ENCODE measurements at places on chromosomes 3 and 15.

GRCh38 chr3:23837286-23837685 lies 31.5 kb downstream of the UBE2E1 start:
- DNase-seq, result no peak

DNA sequence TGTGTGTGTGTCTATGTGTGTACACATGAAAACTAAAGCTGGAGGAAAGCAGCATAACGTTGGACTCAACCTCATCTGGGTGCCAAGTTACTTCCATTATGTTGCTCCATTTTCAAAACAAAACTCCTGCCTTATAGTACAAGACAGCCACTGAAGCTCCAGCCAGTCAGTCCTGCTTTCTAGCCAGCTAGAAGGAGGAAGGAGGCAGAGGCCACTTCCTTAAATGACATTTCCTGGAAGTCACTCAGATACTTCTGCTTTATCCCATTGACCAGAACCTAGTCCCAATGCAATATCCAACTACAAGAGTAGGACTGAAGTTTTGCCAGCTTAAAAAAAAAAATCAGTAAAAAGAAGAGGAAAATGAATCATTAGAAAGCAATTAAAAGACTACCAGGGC lies 31.7 kb downstream of the CADPS start:
- DNase-seq, result no peak

DNA sequence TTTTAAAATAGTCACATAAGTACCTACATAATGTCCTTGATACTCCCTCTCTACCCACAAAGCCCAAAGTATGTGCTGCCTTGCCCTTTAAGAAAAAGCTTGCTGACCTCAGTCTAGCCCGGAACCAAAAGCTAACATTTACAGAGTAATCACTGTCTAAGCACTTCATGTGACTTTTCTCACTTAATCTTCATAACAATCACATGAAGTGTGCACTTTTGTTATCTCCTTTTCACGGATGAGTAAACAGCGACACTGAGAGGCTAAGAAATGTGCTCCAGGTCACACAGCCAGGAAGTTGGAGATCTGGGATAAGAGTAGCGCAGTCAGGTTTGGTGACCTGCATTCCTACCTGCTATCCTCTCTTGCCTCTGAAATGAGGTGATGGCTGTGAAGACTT lies 194.0 kb downstream of the ITPR1 start:
- DNase-seq, result no peak

GRCh38 chr3:120440001-120440703 lies 10.6 kb downstream of the FSTL1 start:
- no peak for DNase-seq

- DNase-seq, result no peak
These were observed 187.5 kb upstream of the THRB start for GRCh38 chr3:24682141-24682547.

DNA sequence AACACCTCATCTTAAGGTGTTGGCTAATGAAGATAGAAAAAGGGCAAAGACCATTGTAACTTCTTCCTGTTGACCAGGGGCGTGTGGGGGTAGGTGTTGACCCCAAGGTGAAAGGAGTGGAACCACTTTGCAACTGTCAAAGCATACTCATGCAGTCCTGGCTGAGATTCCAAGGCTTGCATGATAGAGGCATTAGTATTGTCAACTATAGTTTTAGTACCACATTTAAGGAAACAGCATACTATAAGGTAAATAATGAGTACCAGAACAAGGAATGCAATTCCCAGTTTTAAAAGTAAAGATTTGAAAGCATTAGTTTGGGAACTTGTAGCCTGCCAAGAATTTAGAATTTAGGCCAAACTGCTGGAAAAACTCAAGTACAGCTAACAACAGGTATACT lies 27.8 kb upstream of the ADGRG7 start:
- no peak for DNase-seq

DNA sequence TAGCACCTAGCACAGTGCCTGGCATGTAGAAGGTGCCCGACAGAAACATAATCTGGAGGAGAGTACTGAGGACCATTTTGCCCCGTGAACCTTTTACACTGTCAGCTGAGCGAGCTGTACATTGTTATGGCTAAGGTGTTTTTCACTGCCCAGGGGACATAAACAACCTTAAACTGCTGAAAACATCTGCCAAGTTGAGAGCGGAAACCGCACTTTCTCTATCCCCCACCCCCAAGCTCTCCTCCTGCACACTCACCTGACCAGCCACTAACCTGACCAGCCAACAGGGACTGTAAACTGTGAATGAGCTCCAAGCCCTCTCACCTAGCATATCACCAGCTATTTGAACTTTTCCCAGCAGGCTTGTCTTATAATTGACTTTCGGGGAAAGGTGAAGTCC lies 17.6 kb downstream of the RAB43 start:
- no peak for DNase-seq

- no peak for DNase-seq
These were observed 314.2 kb downstream of the LPP start for GRCh38 chr3:188468196-188468595.

GRCh38 chr3:142366434-142366833 lies 81.4 kb downstream of the XRN1 start:
- DNase-seq, result no peak

GRCh38 chr3:182414586-182414985 lies 378.7 kb upstream of the ATP11B start:
- DNase-seq, result no peak

GRCh38 chr15:96274698-96275097 lies 55.8 kb upstream of the NR2F2 start:
- DNase-seq, result no peak

DNA sequence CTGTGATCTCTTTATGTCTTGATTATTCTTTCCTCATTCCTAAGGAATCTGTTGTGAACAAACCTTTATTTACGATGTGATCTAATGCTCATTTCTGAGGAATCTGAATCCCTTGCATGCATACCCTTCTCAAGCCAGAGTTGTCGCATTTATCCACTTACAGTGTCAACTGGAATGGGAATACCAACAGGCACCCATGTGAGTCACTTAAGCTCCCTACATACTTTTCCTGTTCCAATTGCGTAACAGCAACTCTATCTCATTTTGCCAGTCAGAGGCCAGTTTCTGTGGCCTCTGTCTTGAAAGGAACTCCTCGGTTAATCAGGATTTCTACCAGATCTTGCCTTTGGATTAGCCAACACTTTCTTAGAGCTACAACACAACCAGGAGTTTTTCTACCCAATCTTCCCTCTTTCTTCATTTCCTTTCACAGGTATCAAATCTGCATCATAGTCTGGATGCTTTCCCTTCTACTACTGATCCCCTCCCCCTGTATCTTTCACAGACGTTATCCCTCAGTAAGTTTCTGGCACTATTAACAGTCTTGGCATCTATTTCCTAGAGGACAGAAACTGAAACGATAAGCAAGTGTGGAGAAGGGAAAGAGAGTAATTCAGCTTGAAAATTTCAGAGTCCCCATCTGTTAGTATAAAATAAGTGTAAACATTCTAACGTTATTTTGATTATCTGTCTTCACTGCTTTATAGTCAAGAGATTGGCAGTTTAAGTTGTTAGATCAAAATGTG lies 66.8 kb upstream of the BCHE start:
- DNase-seq, result no peak

DNA sequence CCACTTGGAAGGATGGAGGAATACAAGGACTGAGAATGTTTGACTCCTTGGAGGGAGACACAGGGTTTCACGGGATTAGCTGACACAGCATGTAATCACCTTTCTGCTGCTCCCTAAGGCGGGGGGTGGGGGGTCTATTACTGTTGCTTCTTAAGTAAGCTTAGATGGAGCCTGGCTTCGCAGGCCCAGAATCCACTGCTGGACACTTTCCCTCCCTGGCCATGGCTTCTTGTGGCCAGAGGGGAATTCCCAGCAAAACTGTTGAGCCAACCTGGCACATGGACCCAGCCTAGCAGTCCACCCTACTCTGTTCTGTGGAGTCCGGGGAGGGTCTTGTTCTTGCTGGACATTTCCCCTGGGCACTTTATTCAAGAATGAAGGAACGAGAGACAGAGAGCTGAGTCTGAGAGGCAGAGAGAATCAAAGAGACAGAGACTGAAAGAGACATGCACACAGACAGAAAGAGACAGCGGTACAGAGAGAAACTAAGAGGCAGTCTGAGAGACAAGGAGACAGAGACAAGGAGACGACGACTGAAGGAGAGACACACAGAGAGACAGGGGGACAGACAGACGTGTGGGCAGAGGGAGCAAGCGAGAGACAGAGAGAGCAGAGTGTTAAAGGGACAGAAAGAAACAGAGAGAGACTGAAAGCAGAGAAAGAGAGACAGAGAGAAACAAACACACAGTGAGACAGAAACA lies 55.6 kb upstream of the DLG1 start:
- no peak for DNase-seq

DNA sequence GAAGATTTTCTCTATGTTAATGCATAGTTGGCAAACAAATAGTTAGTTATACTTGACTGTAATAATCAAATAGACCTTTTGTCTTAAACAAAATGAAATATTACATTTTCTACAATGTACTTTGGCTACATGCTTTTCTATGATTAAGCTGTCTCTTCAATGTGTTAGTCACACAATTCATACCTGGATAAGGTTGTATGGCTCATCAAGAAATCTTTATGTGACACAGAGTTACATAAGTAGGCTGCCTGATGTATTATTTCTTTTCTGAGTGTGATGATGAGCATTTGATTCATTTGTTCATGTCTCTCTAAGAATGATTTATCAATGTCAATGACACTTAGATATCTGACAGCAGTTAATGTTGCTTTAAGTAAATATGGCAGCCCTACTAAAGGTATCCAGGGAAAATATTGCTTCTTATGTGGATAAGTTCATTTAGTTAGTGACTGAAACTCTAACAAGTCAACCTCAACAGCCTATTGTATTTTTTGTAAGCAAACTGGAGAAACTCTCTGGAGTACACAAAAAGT lies 157.4 kb upstream of the SOX2 start:
- no peak for DNase-seq

GRCh38 chr3:33171580-33171979 lies 47.0 kb downstream of the SUSD5 start:
- DNase-seq, result no peak

GRCh38 chr15:25641762-25642161 lies 202.9 kb upstream of the UBE3A start:
- DNase-seq, result no peak

- DNase-seq, result no peak
These were observed 25.6 kb upstream of the LARS2 start for GRCh38 chr3:45362758-45363157.

DNA sequence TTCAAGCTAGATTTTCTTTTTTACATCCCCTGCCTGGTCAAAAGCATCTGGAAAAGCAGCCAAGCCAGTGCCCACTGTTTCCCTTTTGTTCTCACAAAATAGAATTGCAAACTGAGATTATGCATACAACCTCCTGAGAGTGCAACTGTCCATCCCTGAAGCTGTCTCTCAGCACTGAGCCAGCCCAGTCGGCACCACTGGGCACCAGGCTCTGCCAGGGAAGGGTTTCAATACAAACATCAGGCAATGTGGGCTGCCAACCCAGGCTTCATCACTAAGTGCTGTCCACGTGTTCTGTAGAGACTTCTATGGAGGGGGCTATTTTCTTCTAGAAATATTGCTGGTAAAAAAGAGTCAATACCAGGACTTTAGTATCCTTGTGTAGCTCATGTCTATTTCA lies 356.3 kb upstream of the TBL1XR1 start:
- no peak for DNase-seq

GRCh38 chr3:171984883-171985282 lies 54.5 kb upstream of the FNDC3B start:
- DNase-seq, result no peak

DNA sequence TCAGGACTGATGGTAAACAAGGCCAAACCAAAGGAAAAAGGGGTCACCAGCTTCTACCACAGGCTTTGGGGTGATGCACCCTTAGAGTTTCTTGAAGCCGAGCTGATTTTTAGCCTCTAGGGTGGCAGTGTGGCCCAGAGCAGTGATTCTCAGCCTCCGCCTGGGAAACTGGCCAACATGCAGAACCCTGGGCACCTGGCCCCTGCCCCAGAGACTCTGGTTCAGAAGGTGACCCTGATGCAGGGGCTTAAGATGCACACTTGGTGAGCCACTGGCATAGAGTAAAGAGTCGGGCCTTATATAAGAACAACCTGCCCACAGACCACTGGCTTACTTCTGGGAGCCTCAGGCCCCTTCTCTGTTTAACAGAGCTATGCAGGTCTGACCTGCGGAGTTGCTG lies 44.5 kb downstream of the SYNM start:
- no peak for DNase-seq

DNA sequence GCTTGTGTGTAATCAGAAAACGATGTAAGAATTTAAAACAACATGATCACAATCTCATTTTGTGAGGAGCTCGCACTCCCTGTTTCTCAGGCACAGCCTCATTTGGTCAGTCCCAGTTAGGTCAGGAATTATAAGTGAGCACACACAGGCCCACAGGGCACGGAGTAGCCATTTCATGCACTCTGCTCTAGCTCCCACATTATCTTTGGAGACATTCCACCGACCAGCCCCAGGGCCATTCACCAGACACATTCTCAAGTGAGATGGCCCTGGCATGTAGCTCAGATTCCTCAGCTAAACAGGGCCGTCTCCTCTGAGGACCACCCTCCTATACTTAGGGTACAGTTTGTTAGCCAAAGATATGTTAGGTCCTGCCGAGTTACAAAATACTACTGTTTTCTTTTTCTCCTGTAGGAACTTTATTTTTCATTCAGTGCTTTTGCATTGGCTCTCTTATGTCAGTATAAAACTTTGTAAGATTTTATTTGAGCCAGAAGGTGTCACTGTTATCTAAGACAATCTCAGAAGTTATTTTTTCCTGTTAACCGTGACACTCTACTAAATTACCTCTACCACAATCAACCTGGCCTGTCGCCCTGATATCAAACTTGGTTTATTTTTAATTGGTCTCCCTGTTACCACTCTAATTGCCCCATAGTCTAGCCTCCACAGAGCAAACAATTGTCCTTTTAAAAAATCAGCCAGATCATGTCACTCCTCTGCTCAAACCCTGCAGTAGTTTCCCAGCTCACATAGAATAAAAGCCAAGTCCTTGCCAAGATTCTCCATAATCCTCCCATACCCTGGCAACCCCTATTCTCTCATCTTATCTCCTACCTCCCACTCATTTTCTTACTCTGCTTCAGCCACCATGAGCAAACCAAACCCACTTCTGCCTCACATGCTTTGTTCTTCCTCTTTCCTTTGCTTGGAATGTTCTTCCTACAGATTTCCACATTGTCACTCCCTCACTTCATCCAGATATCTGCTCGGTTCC lies 105.7 kb downstream of the PPP2R3A start:
- no peak for DNase-seq

DNA sequence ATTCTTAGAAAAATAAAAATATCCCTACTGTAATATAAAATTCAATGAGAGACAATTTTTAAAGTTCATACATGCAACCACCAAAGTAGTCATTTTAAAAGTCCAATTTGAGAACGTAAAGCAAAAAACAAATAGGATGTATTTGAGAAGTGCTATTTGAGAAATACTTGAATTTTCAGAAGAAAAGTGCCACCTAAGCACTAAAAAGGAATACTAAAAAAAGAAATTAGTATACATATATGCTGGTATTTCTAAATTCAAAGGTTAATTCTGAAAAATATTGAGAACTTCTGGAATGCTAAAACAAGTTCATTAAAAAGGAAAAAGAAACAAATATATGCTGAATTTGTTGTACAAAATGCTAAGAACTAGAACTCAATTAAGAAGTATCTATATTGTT lies 29.2 kb upstream of the ARRDC4 start:
- no peak for DNase-seq

- no peak for DNase-seq
These were observed 13.2 kb downstream of the POPDC2 start for GRCh38 chr3:119647171-119647570.

- DNase-seq, result no peak
These were observed 5.5 kb downstream of the PLD1 start for GRCh38 chr3:171804618-171805389.

GRCh38 chr3:90039994-90040393 lies 932.6 kb downstream of the EPHA3 start:
- DNase-seq, result no peak

- DNase-seq, result no peak
These were observed 49.3 kb downstream of the MME start for GRCh38 chr3:155129396-155129795.

Measured in activated T-cell treated with anti-CD3 and anti-CD28 coated beads for 48 hours (primary cell).